A673 (cell line): ENCODE measurements at places on chromosomes 16 and 17. TPM values are rescaled to one million over a fixed set of nuclear protein-coding genes. Genes with fewer than 3 reads are reported as not detected.

DNA sequence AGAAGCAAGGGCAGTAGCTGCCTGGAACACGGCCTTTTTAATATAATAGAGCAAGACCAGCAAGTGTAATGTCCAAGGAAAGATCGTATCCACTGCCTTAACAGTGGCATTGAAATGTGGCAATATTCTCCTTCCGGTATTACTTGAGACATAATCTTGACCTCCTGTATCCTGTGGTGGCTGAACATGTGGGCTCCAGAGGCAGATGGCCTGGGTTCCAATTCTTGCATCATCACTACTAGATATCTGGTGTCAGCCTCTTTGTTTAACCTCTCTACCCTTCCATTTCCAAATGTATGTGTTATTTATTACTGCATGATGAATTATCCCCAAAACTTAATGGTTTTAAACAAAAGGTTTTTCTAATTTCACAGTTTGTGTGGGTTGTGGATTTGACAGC lies 3.5 kb upstream of the CDYL2 start:
- no peak overlapping the region for H3K27ac ChIP-seq
- no peak overlapping the region for H3K4me3 ChIP-seq
- H3K36me3 ChIP-seq: no peaks in the 10 kb centered on the region
- no peaks in the 10 kb centered on the region for H3K4me1 ChIP-seq
- H3K27me3 ChIP-seq: peaks cover 29% of the 10 kb centered on the region

- no peak overlapping the region for H3K4me3 ChIP-seq
- H3K36me3 ChIP-seq: peaks cover 6% of the 10 kb centered on the region
- H3K27me3 ChIP-seq: no peaks in the 10 kb centered on the region
- H3K4me1 ChIP-seq: no peaks in the 10 kb centered on the region
- H3K27ac ChIP-seq: no peak overlapping the region
Measured at GRCh38 chr17:4006745-4007211, 42.5 kb upstream of the ATP2A3 start.

The CDK12 gene
- 43.5 TPM in 2 replicates for total RNA-seq

GRCh38 chr16:55051571-55052347 lies 121.1 kb downstream of the IRX5 start:
- no peaks in the 10 kb centered on the region for H3K36me3 ChIP-seq
- no peak overlapping the region for H3K27ac ChIP-seq
- H3K4me1 ChIP-seq: no peaks in the 10 kb centered on the region
- no peak for DNase-seq
- peaks cover 11% of the 10 kb centered on the region for H3K27me3 ChIP-seq
- H3K4me3 ChIP-seq: no peak overlapping the region

GRCh38 chr17:2071455-2072281 lies 16.8 kb downstream of the HIC1 start:
- peaks cover 12% of the 10 kb centered on the region for H3K4me1 ChIP-seq
- no peak overlapping the region for H3K4me3 ChIP-seq
- no peaks in the 10 kb centered on the region for H3K27me3 ChIP-seq
- DNase-seq: no peak

The DCTPP1 gene
- 92.5 and 111 TPM in 2 replicates for total RNA-seq

The SULT1A4 gene
- 2.1 and 2.5 TPM in 2 replicates for total RNA-seq

The ORC6 gene
- total RNA-seq: 86.2 and 95.1 TPM in 2 replicates

The VAT1L gene
- total RNA-seq: 0.09 and 0.17 TPM in 2 replicates

- H3K27me3 ChIP-seq: peaks cover 18% of the 10 kb centered on the region
- peak within 1 kb of the TSS; percentile 77 for H3K27ac ChIP-seq
- H3K4me1 ChIP-seq: no peaks in the 10 kb centered on the region
- peak; percentile 89 for DNase-seq
- peak within 1 kb of the TSS; percentile 79 for H3K4me3 ChIP-seq
Measured at GRCh38 chr17:37643118-37643766, at the start of gene DDX52. Gene DDX52 (minus strand): TSS chr17:37643446. CDS start chr17:37643420, 26 bp downstream.

DNA sequence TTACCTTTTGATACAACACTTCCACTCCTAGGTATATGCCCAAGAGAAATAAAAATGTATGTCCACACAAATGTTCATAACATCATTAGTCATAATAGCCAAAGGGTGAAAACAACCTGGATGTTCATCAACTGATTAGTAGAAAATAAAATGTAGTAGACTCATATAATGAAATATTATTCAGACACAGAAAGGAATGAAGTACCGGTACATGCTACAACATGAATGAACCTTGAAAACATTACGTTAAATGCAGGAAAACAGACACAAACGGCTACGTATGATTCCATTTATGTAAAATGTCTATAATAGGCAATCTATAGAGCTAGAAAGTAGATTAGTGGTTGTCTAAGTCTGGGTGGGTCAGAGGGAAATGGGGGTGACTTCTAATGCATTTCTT lies 358.5 kb downstream of the CA10 start:
- H3K27ac ChIP-seq: no peak overlapping the region
- no peaks in the 10 kb centered on the region for H3K36me3 ChIP-seq
- no peak for DNase-seq
- H3K4me1 ChIP-seq: no peaks in the 10 kb centered on the region

The NTN1 gene
- 4.3 TPM in 2 replicates for total RNA-seq

DNA sequence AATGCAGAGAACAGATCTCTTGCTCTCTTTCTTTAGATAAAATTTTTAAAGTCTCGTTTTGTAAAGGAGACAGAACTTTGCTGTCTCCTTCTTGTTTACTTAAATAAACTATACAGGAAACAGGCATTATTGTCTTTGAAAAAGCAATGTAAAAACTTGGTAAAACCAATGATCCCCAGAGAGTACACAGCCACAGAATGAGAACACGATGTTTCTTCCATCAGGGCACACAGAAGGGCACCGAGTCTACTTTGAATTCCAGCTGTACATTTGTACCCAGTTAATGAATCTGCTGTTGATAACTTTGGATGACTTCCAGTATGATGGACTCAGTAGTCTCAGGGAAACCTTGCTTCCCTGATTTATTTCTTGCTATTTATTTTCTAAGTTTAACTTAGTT lies 8.1 kb upstream of the TMEM100 start:
- H3K36me3 ChIP-seq: no peaks in the 10 kb centered on the region
- peak overlapping the region; percentile 14 for H3K4me3 ChIP-seq
- peaks cover 79% of the 10 kb centered on the region for H3K4me1 ChIP-seq
- H3K27ac ChIP-seq: peak overlapping the region; percentile 47

DNA sequence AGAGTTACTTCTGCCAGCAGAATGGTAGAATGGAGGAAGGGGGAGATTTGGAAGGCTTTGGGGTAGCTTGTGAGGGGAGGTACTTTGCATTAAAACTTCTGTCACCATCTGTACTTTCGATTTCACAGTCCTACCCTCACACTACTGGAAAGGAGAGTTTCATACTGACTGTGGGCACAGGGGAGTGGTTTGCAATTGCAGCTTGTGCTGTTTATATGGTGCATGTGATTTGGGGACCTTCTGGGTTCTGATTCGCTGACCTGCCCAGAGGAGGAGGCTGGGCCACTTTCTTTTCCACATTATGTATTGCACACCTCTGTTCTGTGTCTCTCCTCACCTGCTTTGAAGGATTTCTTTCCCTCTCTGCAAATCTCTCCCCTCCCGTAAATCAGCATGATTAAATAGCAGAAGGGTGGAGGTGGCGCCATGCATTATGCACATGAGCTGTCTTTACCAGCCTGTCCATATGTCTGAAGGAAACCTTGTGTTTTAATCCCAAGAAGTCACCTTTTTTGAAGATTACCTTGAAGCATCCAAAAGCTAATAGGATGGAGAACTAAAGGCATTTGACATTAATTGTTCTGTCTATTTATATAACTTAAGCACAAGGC lies 90.9 kb downstream of the RBFOX1 start:
- DNase-seq: no peak
- no peaks in the 10 kb centered on the region for H3K36me3 ChIP-seq
- no peak overlapping the region for H3K27ac ChIP-seq
- no peaks in the 10 kb centered on the region for H3K27me3 ChIP-seq
- no peaks in the 10 kb centered on the region for H3K4me1 ChIP-seq

The HSD11B2 gene
- total RNA-seq: 1.6 and 2.3 TPM in 2 replicates

DNA sequence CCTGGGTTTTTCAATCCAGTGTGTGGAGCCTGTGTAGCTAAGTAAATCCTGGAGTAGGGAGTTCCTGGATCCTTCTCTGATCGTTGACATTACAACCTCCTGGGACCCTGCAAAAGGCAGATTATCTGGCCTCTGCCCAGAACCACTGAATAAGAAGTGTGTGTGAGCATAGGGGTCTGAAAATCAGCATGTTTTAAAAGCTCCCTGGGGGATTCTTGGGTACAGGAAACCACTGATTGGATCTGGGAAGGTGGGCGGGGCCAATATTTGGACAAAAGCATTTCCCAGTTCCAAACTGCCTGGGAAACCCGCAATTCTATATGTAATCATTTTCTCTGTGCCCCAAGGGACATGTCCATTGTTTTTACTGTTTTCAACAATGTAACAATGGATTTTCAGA lies 27.2 kb upstream of the BEAN1 start:
- H3K4me3 ChIP-seq: no peak overlapping the region
- H3K27me3 ChIP-seq: no peaks in the 10 kb centered on the region
- H3K4me1 ChIP-seq: peaks cover 17% of the 10 kb centered on the region
- no peak overlapping the region for H3K27ac ChIP-seq
- peak; percentile 92 for DNase-seq

- DNase-seq: no peak
- H3K36me3 ChIP-seq: no peaks in the 10 kb centered on the region
- no peaks in the 10 kb centered on the region for H3K27me3 ChIP-seq
- H3K27ac ChIP-seq: no peak overlapping the region
- H3K4me3 ChIP-seq: no peak overlapping the region
Measured at GRCh38 chr16:73131156-73131862, 83.4 kb upstream of the ZFHX3 start.

DNA sequence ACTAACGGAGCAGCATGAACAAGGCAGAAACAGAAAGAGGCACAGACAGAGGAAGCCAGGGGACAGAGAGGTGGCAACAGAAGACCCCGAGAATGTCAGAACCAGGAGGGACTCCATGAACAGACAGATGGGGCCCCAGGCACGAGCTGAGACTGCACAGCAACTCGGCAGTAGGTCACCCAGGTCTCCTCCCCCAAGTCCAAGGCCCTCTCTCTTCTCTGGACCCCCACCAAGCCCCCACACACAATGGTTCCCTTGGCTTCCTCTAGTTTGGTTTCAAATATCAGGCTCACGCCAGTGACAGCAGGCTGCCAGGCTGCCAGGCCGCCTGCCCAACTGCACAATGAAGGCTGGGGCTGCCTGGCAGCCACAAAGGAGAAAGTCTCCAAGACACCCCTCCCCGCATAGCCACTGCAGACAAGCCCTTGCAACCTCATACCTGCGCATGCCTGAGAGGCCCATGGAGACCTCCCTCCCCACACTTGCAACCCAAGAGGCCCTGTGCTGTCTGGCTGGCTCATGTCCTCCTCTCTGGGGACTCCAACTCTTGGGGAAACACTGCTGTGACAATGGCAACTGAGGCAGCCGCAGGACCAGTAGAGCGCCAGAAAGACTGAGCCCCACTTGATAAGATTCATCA lies 54.8 kb downstream of the PIMREG start:
- H3K36me3 ChIP-seq: no peaks in the 10 kb centered on the region
- peak overlapping the region; percentile 80 for H3K27ac ChIP-seq
- H3K4me1 ChIP-seq: peaks cover 42% of the 10 kb centered on the region
- H3K4me3 ChIP-seq: no peak overlapping the region

The KRTAP4-3 gene
- not detected in 2 replicates for total RNA-seq

DNA sequence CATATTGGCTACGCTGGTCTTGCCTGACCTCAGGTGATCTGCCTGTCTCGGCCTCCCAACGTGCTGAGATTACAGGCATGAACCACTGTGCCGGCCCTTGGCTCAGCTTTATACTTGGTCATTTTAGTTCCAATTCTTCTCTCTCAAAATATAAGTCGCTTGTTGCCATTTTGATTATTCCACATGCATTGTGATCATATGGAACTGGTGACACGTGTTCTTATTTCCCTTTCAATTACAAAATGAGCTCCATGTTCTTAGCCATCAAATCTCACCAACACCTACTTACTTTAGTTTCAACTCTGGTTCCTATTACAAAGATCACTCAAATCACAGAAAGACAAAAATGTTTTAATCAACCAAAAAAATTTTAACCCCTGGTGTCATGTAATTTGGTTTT lies 1711.7 kb downstream of the TP53TG3F start:
- no peak overlapping the region for H3K4me3 ChIP-seq
- no peaks in the 10 kb centered on the region for H3K36me3 ChIP-seq
- no peaks in the 10 kb centered on the region for H3K27me3 ChIP-seq
- no peak for DNase-seq
- H3K4me1 ChIP-seq: no peaks in the 10 kb centered on the region

The ELOB gene
- 188 and 206 TPM in 2 replicates for total RNA-seq

DNA sequence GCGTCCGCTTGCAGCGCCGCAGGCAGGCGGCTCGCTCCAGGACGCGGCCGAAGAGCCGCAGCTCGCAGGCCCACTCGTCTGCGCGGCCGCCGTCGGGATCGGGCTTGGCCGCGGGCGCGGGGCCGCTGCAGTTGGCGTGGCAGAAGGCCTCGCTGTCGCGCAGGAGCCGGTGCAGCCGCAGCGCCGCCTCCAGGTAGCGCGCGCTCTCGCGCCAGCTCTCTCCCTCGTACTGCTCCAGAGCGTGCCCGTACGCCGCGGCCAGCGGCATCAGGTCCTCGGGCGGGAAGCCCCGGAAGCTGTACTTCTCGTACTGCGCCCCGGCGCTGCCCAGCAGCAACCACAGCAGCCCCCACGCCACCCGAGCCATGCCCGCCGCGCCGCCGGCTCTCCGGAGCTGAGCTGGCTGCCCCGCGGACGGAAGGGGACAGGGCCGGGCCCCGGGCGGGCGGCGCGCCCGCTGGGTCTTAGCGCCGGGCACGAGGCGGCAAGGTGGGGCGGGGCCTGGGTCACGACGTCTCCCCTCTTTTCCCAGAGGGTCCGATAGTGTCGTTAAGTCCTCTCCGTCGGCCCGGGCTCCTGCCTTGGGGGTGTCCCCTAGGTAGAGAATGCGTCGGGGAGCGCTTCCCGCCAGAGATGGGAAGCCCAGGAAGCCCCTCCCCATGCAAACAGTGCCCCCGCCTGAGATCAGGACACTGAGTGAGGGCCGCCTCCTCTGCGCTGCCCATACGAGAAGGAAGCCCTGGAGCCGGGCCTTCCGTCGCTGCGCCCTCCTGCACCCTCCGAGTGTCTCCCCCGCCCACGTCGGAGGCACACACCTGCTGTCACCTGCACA lies at the start of gene P3H4:
Gene P3H4 (minus strand): TSS at position 401 of the 832 bp plus-strand sequence. CDS start 34 bp downstream, at position 367.
- H3K27me3 ChIP-seq: no peaks in the 10 kb centered on the region
- no peaks in the 10 kb centered on the region for H3K4me1 ChIP-seq
- peak within 1 kb of the TSS; percentile 50 for H3K27ac ChIP-seq
- no peaks in the 10 kb centered on the region for H3K36me3 ChIP-seq
- peak; percentile 67 for DNase-seq
